ENCODE measurements at places on chromosomes 4 and X. TPM values are rescaled to one million over a fixed set of nuclear protein-coding genes. Genes with fewer than 3 reads are reported as not detected.
A peak's percentile ranks its signal among the peaks of the same experiment; 100 is the strongest.

The MEPE gene
- not detected for polyA plus RNA-seq

The SLC2A9 gene
- 2.4 TPM for polyA plus RNA-seq

The ATXN3L gene
- polyA plus RNA-seq, result not detected

The MAGEA2 gene
- polyA plus RNA-seq, result not detected

The CFAP299 gene
- polyA plus RNA-seq, result 1.9 TPM

The TMEM150C gene
- 0.11 TPM for polyA plus RNA-seq

The SCML1 gene
- polyA plus RNA-seq, result 10.1 TPM

The P2RY8 gene
- not detected for polyA plus RNA-seq

The MAGEB16 gene
- polyA plus RNA-seq, result not detected

The MUC7 gene
- not detected for polyA plus RNA-seq

The YY2 gene
- polyA plus RNA-seq, result 2.0 TPM

The TBX22 gene
- not detected for polyA plus RNA-seq

DNA sequence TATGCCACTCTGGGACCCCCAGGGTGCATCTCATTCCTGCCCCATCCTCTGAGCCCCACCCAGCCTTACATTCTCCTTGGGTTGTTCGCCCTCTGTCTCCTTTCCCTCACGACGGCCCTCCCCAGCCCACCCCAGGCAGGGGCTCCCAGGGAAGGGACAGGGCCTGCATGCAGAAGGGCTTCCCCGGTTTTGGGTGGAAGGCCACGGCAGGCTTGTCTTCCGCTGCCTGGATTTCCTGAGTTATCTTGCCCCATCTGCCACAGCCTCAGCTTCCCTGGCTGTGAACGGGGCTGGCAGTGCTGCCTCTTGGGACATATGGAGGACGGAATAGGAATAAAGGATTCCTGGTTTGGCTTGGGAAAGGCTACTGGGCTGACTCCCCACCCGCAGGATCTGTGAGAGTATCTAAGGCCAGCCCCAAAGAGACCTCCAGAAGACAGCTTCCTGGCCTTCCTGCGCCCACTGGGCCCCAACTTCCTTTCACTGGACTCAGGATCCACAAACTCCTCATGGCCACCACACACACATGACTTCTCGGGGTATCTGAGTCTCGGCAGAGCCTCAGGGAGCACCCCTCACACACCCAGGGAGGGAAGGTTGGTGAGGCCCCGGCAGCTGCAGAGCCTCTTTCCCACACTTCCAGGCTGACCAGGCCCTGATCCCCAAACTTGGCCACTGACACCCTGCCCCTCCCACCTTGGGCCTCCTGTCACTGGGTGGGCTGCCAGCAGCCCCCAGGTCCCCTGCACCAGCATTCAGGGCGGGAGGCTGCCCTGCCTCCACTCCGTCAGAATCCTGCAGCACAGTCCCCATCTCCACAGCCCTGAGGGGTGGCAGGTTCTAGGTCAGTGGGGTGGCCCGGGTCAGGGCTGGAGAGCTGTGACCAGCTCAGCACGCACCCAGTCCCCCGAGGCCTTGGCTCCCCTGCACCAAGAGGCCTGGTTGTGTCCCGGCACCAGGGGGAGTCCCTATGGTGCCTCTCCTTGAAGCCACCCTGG lies 3.5 kb upstream of the MXD4 start:
- DNase-seq, result no peak

DNA sequence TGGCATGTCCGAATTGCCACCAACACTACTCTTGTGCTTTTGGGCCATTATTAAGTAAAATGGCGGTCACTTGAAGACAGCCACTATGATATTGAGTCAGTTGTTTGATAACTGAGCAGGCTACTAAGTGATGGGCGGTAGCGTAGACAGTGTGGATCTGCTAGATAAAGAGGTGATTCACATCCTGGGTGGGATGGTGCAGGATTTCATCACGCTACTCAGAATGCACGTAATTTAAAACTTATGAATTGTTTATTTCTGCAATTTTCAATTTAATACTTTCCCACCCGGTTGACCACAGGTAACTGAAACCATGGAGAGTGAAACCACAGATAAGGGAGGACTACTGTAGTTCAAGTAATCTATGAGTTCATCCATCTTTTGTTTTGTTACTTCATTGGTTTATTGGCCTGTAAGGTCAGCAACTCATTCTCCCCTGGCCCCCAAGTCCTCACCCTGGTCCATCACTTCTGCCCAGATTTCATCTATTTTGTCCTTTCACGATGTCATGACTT lies 2.9 kb downstream of the ARAF start:
- DNase-seq, result no peak

GRCh38 chr4:95552942-95553550 lies 4.3 kb upstream of the UNC5C start:
- DNase-seq, result no peak

GRCh38 chr4:5993876-5994811 lies 24.1 kb downstream of the C4orf50 start:
- no peak for DNase-seq

GRCh38 chr4:76022677-76023076 lies 620 bp downstream of the CXCL10 start:
- no peak for DNase-seq

- DNase-seq, result no peak
These were observed 51.1 kb downstream of the DMD start for GRCh38 chrX:33160273-33160672.

GRCh38 chrX:111652719-111653118 lies 28.3 kb upstream of the ALG13 start:
- no peak for DNase-seq

DNA sequence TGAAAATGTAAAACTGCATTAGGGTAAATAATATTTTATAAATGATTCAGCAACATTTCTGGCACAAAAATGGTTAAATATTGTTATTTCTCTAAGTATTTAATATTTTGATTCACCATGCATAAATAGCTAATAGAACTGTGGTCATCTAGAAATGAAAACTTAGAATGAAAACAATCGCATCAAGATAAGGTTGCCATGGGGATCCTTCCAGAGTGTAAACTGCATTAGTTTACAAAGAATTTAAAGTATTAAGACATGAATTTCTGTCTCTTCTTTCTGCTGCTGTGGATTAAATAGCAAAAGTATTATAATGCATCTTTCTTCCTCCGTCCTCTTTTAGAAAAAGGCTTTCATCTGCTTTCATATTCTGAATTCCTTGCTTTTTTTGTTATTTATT lies 1064.6 kb upstream of the SLIT2 start:
- DNase-seq, result no peak

GRCh38 chr4:97978791-97979488 lies 164.3 kb downstream of the STPG2 start:
- DNase-seq, result no peak

GRCh38 chr4:112637552-112637866 lies 566 bp downstream of the LARP7 start:
- DNase-seq, result no peak

GRCh38 chrX:116232833-116233232 lies 62.3 kb downstream of the AGTR2 start:
- no peak for DNase-seq

GRCh38 chr4:131551306-131551705 lies 1597.8 kb upstream of the PCDH10 start:
- no peak for DNase-seq

DNA sequence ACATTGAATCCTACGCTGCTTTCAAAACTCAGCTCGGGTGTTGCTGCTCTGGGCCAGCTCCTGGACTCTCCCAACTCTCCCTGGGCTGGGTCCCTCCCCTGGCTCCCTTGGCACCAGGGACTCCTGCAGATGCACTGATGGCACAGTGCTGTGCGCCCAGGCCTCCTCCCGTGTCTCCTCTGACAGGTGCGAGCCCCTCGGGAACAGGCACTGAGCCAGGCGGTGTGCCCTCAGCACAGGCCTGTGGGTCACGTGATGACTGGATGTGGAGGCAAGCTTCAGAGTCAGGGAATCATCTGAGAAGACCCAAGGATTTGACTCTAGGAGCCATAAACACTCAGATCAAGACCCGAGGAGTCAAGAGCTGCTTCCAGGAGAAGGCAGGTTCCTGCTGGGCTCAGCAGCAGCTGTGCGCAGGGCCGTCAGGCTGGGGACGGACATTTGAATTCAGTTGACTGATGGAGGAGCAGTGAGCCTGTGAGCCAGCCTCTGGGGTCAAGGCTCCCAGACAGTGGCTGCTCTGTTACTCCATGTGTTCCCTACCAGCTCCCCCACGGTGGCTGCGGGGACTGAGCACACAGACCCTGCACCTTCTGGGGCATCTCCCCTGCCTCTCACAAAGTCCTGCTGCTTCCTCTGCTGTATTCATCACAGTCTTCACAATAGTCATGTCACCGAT lies 33.0 kb downstream of the NAT8L start:
- DNase-seq, result no peak

GRCh38 chr4:102335616-102336015 lies 9.7 kb downstream of the SLC39A8 start:
- DNase-seq, result no peak

GRCh38 chrX:153731117-153731844 lies 6.6 kb downstream of the ABCD1 start:
- DNase-seq, result no peak

GRCh38 chr4:119550857-119551532 lies 77.6 kb downstream of the PDE5A start:
- no peak for DNase-seq

GRCh38 chr4:168071304-168071703 lies 21.0 kb upstream of the ANXA10 start:
- DNase-seq, result no peak

DNA sequence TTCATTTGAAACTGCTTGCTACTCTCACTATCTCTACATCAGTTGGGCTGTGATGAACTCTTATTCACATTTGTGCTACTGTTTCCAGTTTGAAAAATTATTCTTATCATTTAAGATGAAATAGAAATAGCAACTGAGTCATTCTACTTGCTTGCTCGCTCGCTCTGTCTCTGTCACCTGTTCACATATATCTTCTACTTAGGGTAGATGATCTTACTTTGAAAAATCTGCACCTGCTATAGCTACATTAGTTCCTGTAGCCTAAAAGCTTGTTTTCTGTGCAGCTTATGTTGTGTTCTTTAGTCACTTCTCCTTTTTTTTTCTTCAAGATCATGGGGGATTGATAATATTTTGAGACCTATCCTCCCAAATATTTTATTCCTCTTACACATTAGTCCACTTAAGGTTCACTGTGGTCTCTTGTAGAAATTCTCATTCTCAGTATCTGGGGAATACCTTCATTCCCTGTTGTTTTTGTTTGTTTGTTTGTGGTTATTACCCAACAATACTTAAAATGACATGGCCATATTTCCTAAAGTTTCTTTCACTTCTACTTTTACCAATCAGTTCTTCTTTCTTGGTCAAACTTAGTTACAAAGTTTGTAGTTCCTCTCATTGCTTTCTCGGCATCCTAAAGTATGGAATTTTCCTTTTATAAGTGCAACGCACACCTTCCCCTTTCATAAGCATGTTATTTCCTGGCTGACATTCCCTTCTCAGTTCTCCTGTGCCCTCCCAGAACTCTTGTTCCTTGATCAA lies 36.5 kb downstream of the CLCN5 start:
- DNase-seq, result no peak

DNA sequence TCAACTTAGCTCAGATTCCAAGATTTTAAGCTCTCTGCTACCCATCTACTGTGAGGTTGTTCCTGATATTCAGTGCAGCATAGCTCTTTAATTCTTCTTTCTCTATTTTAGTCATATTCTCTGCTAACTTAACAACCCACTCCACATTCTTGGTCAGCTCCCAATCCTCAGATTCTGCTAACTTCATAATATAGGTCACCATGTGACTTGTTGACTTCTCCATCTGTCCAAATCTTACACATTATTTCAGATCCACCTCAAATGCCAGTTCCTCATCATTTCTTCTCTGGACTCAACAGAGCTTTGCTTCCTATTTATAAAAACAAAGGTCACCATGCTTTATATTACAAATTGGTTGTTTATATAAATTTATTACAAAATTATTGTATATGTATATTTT lies 29.3 kb upstream of the RXFP1 start:
- DNase-seq, result no peak

DNA sequence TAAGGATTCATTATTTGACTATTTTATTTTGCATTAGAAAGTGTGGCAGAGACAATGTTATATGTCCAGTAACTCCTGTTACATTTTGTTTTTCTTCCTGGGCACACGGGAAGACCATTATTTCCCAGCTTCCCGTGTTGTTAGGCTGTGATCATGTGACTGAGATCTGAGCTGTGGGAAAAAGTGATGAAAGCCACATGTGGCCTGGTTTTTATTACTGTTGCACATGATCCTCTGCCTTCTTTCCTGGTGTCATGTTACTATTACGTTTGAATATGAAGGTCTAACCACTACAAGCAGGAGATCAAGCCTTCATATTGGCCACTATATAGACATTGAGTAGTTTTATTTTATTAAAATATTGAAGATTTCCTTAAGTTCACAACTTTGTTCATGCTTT lies 28.2 kb upstream of the MID1 start:
- peak; percentile 26 for DNase-seq

GRCh38 chrX:40780951-40781350 lies 45.6 kb upstream of the MED14 start:
- DNase-seq, result no peak

DNA sequence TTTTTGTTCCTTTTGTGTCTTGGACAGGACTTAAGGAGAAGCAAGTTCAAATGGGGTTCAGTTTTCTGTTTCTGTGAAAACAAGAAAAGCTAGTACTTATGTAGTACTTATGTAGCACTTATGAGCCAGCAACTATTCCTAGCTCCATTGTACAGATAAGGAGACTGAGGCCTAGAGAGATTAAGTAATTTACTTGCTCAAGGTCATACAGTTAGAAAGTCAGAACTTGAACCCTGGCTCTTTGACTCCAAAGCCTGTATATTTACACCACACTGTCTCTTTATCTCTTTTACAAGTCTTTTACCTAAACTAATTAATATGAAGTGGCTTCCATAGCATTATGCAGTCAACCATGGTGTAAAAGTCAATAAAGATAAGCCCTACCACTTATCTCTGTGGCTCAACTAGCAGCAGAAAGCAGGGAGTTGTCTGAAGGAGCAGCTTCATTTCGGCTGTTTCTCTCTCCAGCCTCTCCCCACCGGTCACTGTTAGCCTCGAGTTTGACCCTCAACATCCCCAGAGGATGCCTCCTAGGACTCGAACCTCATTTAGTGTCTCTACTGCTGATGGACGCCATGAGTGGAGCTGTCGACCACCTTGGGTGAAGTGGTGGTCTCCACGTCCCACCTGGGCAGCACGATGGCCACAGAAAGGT lies 209.9 kb downstream of the SHROOM3 start:
- DNase-seq, result no peak

GRCh38 chr4:86004030-86004429 lies 355.8 kb downstream of the MAPK10 start:
- no peak for DNase-seq

DNA sequence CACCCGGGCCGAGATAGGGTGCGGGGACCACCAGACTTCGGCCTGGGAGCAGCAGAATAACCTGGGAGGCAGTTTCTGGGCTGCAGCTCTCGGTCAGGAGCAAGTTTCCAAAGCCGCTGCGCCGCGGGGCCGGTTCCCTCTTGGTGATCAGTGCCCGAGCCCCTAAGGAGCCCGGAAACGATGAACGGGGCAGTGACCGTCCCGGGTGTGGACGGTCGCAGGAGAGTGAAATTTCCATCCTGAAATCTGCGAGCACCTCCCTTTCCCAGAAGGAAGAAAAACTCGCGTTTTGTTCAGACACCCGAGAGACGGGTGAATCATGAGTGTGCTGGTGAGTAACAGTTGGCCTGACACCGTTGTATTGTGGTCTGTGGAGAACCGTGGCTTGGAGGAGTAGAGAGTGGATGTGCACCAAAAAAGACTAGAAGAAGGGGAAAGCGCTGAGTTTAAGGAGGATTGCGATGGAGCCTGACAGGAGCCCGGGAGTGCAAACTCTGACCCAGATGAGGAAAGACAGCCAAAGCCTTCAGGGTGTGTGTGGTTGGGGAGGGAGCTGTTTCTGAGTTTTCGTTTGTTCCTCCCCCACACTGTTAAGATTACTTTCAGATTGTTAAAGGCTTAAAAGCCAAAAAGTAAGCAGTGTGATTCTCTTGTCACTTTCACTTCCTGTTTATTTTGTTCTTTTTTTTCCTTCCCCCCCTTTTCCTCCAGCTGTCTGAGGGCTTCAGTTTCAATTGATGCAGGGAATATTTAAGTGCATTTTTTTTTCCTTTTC lies 828 bp downstream of the MCUB start:
- DNase-seq, result peak; percentile 47
